ENCODE measurements at places on chromosomes 3 and 15.
A peak's percentile ranks its signal among the peaks of the same experiment; 100 is the strongest.

DNA sequence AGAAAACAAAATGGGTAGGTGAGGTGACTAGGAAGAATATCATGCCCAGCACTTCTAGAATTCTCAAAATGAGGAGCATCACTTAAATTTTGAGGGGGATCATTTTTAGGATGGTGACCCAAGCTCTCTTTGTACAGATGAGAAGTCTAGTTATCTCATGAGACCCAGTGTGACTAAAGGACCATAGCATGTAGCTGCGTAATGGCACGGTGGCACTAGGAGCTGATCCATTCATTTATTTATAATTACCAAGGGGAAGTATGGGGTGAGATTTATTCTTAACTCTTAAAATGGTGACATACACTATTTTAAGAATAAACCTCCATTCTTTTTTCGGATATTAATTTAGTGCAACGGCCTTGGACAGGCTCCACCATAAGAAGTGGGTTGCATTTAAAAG, 8.3 kb downstream of the IQGAP1 start:
- DNase-seq: no peak

- no peak for DNase-seq
These were observed 677.0 kb downstream of the FHIT start for GRCh38 chr3:60574046-60574769.

GRCh38 chr15:38890194-38890593, 325.6 kb upstream of the RASGRP1 start:
- no peak for DNase-seq

- DNase-seq: no peak
These were observed 1084.5 kb downstream of the ROBO1 start for GRCh38 chr3:78683284-78683683.

GRCh38 chr15:101031213-101031612, 112.1 kb downstream of the LRRK1 start:
- no peak for DNase-seq

DNA sequence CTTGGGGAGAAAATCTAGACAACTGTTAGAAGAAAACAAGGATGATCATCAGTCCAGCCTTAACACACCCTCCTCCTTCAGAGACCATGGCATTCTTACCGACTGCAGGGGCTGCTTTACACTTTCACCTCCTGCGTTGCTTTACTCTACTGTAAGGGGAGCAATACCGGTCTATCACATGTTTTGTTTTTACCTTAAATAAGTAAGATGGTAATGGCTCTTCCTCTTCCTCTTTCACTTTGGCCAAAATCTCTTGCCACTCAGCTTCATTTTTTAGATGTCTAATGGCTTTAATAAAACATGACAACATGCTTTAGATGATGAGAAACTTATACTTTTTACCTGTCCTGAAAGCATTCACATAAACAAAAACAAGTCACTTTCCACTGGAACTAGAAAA, 33.4 kb upstream of the STIMATE start:
- no peak for DNase-seq

- DNase-seq: no peak
These were observed 54.9 kb downstream of the ANP32A start for GRCh38 chr15:68765602-68766368.

DNA sequence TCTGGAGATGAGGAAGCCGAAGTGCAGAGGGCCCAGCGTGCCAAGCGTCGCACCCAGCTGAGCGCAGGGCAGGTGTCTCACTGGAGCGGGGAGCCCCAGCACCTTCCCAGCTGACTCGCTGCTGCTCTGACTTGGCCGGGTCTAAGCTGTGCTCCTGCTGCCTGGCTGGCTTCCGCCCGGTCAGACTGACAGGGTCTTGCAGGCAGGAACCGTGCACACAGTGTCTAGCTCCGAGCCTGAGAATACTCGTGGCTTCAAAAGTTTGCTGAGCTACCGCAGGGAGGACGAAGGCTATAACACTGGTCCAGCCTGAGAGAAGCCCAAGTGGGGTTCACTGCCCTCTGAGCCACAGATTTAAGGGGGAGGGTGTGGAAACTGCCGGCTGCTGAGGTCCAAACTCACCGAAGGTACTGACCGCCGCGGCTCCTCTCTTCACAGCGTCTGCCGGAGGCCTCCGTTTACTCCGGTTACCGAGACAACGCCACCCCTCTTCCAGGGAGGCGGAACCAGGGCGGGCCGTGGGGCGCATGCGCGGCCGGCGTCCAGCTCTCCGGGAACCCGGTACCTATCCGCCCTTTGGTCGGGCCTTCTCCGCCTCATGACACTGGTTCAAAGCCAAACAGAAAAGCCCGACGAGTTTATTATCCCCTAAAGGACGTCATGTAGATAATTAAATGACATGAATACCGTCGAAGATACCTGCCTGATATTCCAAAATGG, at the start of gene CFAP44:
TSS of gene CFAP44 (minus strand) at position 443 of the 720 bp plus-strand sequence. CDS start 7,829 bp downstream, outside the sequence.
- peak; percentile 40 for DNase-seq

DNA sequence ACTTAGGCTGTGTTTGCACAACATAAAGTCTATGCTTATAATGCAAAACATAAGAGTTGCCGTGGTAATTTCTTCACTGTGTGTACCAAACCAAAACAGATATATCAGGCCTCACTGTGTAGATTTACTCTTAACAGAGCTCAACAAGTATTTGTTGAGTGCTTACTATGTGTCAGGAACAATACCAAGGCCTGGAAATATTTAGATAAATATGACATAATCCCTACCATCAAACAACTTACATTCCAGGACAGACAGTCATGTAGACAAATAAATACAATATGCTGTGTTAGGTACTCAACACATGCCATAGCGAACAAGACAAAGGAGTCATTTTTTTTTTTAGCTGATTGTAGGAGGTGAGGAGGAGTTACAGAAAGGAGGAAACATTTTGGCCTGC, 554.0 kb downstream of the NSUN3 start:
- no peak for DNase-seq

- DNase-seq: no peak
These were observed 63.3 kb upstream of the LRRC3B start for GRCh38 chr3:26559227-26559626.

GRCh38 chr15:78182821-78183220, 33.7 kb downstream of the IDH3A start:
- DNase-seq: no peak

GRCh38 chr3:12198301-12198700, 39.6 kb upstream of the TIMP4 start:
- DNase-seq: no peak

- DNase-seq: no peak
These were observed 71.3 kb upstream of the THSD4 start for GRCh38 chr15:71044006-71044405.

GRCh38 chr3:62161371-62161770, 212.0 kb downstream of the FEZF2 start:
- no peak for DNase-seq

DNA sequence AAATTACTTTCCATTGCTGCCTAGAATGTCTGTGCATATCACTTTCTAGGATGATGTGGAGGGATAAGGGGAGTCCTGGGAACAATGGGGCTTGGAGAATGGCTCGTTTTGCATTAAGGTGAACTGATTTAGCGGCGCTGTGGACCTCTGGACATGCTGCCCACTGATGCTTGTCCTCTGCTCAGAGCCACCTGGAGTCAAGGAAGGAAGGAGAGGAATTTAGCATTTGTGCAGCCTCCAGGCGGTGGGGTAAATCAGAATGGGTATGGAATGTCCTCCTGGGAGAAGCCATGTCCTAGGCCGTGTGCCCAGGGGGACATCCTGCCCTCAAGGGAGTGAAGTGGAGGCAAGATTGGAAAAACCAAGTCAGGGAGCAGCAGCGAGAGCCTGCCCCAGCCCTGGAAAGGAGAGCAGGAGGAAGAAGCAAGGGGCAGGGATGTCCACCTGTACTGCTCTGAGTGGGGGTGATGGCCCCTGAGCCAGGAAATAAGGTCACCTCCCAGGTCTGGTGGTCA, 37.8 kb downstream of the KY start:
- DNase-seq: no peak

DNA sequence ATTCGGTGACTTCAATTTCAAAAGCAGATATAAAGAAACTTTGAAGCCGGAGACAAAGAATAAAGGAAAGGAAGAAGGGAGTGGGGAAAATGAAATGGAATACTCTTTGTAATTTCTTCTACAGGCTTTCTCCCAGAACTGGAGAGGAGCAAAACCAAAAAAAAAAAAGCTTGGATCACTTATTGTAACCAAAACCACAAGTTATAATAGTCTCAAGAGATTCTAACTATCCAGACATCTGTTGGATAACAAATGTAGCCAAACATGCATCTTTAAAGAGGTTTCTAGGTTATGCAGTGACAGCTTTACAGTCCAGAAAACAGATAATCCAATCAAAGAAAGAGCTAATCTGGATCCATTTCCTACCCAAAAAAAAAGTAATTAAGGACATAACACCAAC, 36.2 kb downstream of the VGLL3 start:
- DNase-seq: no peak

DNA sequence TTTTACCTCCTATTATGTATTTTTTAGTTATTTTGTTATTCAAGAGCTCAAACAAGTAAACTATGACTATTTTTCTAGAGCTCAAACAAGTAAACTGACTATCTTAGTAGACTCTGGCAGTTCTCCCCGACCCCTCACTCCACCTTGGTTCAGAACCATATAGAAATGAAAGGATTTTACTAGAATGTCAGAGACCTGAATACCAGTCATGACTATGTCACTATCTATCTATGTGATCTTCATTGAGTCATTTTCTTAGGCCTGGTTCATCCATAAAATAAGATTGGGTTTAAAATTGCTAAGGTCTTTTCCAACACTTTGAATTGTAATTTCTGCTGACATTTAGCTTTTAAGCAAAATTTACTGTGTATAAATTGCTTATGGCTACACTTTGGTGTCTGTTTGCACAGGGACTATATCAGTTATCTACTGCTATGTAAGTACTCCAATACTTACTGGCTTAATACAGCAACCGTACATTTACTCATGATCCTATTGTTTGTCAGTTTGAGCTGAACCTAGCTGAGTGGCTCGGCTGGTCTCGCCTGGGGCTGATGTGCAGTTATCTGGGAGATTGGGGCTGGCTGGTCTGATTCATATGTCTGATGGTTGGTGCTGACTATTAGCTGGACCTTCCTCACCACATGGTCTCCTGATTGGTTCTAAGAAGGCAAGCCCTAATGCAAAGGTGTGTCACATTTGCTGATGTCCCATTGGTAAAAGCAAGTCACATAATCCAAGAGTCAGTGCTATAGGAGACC, 37.0 kb downstream of the RASA2 start:
- no peak for DNase-seq

DNA sequence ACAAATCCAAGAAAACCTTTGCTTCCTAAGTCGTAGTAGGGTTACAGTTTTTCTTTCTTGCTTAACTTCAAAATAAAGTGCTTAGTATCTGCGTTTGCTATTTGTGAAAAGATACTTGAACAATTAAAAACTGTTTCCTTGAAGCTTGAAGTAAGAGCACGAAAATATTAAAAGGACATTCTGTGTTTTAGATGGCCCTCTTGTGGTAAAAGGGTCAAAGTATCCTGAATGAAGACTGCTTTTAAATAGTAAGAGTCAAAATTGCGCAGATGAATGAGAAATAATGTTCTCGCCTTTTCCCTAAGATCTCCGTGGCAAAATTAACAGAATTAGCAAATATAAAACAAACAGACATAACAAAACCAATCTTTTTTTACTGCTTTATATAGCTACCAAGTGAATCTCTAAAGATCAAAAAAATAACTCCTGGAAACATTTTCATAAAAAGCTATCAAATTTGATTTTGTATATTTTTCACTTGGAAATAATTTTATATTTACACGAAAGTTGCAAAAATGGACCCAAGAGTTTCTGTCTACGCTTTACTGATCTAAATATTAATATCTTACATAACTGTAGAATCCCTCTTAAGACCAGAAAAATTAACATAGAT, 175.4 kb downstream of the MBNL1 start:
- DNase-seq: no peak

DNA sequence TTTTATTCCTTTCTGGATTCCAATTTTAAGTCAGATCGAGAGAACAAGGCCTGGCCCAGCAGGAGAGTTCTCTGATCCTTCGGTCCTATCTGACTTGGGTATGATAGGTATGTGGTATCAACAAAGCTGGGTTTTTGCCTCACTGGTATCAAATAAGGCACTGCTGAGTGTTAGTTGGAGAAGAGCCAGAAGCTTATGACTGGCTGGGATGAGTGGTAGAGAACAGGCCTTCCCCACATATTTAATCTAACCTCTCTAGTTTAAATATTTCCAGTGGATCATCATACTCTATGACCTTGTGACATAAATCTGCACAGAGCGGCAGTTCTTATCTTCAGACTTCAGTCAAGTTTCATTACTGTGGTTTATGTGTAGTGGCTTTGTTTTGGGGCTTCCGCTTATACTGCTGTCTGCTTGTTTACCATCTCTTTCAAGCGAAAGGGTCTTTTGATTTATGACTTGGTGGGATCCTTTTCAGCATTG, 164.5 kb downstream of the PTPRG start:
- no peak for DNase-seq

DNA sequence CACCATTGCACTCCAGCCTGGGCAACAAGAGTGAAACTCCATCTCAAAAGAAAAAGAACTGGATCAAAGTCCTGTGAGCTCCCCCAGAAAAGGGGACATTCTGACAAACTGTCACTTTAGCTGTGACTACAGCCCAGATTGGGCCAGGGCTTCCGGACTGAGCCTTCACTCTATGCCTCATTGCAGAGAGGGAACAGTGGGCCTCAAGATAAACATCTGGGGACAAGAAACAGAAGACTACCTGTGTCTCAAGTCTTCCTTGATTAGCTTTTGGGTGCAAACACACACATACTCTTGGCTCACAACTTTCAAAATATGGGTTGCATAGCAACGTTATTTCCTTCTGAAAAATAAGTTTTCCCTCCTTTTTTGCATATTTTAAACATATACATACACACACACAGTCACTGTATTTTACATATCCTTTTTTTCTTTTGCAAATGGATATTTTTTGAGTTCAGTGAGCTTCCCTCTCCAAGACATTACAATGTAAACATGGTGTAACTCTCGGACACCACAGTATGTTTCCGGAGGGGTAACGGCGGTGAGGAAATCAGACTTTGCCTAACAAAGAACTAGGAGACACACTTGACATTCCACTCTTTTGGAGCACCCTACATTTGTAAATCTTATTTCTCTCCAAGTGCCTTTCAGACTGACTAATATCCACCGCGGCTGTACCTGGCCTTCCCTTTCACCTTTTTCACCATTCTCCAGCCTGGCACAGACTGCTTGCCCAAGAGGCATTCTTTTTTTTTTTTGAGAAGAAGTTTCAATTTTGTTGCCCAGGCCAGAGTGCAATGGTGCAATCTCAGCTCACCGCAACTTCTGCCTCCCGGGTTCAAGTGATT, 3.5 kb downstream of the TKT start:
- no peak for DNase-seq

- DNase-seq: no peak
These were observed 21.6 kb downstream of the SPTSSB start for GRCh38 chr3:161349529-161350312.

DNA sequence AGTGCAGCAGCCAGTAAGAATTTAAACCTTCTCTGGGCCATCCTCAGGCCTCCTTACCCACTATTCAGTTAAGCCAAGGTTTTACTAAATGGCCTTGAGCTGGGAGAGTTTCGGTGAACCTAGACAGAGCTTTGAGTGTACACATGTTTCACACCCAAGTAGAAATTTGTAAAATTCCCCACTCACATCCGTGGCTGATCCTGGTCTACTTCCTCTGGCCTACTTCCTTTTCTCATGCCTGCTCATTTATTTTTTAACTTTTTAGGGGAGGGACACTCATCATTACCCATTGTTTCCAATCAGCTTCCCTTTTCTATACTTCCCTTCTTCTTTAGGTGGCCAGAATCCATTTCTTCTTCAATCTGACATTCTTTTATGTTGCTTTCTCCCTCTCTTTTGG, 7.6 kb downstream of the CX3CR1 start:
- DNase-seq: no peak

- DNase-seq: no peak
These were observed 615.0 kb upstream of the AGTR1 start for GRCh38 chr3:148082506-148083280.

Measured in stimulated activated CD8-positive, alpha-beta memory T cell treated with anti-CD3 and anti-CD28 coated beads, Interleukin-12 subunit alpha, Interleukin-12 subunit beta, amount 100 ng/mL, for 4 hours (primary cell).